8988T (cell line): ENCODE measurements at places on chromosomes 2 and 18.

GRCh38 chr2:197079832-197080555 is 153.5 kb upstream of the PGAP1 start:
- DNase-seq = no peak

DNA sequence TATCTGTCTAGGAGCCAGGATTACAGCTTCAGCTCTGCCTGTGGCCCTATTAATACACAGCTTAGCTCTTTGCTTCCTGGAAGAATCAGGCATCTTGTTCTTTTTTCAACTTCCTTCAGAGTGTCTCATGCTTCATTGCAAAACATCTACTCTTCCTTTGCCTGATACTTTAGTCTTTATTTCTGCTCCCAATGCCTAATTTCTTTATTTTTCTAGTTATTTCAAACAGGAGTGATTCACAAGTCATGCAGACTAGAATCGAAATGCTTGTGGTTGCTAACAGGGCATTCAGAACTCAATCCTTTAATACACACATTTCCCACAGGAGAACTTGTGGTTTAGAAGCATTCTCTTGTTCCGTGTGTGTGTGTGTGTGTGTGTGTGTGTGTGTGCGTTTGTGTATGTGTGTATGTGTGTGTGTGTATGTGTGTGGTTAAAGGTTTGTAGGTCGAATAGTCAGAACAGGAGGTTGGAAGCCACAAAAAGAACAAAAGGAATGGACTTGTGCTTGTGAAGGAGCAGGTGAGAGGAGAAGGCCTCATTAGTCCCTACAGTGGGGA is 28.3 kb upstream of the INSIG2 start:
- DNase-seq = no peak

DNA sequence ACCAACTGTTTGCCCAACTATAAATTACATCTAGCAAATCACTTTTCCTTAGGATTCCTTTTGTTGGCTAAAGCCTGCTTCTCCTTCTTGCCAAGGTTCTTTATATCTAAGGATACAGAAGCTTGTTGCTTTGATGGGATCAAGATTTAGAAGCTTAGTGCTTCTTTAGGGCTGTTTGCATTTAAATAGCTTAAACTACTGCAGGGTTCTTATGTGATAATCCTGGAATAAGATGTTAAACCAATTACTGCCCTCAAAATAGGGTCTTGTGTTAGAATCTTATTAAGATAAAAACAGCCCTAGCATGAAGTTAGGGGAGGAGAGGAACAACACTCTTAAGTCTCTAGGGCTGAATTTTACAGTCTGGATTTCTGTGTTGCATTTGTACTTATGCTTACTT is 64.2 kb downstream of the KIF5C start:
- DNase-seq = no peak

DNA sequence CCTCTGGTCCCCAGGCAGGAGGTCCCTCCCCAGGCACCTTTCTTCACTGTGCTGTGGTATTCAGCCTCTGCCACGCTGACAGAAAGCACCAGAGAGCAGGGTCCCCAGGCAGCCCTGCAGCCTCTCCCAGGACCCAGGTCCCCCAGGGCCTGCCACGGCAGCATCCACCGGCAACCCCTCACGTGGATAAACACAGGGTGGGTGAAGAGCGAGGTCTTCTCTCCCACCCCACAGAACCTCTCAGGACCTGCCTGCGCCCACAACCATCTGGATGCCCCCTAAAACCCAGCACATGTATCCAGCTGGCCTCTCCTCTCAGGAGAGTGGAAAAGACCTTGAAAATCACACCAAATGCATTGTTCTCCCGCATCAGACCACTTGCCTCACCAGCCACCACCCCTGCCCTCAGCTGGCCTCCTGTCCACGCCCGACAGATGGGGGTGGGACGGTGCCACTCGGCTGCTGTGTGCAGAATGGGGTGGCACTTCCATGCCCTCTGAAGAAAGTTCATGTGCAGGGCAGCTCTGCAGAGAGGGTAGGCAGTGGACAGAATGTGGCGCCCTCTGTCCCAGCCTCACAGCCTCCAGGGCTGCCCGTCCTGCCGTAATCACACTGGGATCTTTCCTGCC is 4.0 kb upstream of the CROCC2 start:
- no peak for DNase-seq

DNA sequence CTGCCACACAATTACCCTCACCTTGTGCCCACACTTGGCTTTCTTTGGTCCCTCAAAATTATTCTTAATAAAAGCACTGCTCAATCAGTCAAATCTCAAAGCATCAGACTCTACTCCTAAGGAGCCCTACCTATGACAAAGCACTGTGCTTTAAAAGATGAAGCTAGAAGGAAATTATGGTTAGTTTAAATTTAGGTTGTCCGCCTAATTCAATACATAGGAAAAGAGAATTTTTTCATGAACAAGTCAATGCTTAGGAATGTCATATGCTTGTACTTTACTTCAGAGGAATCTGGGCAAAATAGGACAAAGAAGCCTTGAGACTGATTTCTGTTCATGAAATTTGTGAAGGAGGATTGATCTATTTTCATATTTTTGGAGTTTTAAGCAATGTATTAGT is 726.4 kb upstream of the CDH2 start:
- DNase-seq = no peak

- no peak for DNase-seq
Measured at GRCh38 chr2:159902722-159903121, 104.7 kb upstream of the CD302 start.

DNA sequence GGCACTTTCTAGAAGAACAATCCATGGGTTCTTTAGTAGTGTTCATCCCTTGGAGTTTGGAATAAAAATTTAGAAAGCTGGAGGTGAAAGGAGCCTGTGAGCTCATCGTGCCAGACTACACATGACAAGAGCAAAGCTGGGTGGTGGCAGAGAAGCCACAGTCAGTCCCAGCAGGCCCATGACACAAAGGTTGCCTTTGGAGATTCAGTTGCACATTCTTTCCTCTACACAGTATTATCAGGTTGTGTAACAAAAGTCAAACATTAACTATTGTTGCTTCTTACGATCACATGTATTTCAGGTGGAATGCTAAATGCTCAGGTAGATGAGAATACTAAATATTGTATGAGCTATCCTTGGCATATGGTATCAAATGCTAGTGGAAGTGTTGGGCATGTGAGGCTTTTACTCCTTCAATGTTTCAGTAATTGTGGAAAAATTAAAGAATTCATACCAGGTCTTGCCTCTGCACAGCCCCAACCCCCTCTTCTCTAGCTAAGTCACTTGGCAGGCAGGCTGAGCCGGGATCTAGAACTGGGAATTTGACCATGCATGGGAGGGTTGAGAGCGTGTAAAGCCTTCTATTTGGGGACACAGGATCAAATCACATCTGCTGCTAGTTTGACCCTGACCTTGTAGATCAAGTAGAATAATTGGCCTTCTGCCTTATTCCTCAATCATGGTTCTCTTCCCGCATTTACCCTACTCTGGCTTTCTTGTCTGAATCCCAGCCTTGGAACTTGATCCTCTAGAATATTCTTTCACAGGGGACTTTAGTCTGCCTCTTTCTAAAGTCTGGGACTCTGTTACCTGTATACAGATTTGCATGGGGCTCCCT is 230.9 kb downstream of the GCA start:
- DNase-seq = no peak

GRCh38 chr2:949384-950079 is 1.1 kb upstream of the SNTG2 start:
- no peak for DNase-seq

- no peak for DNase-seq
Measured at GRCh38 chr2:171595896-171596295, 73.6 kb downstream of the CYBRD1 start.

GRCh38 chr18:75538727-75539126 is 111.2 kb upstream of the SMIM21 start:
- no peak for DNase-seq

- no peak for DNase-seq
Measured at GRCh38 chr18:57581301-57581934, 5.1 kb downstream of the FECH start.

DNA sequence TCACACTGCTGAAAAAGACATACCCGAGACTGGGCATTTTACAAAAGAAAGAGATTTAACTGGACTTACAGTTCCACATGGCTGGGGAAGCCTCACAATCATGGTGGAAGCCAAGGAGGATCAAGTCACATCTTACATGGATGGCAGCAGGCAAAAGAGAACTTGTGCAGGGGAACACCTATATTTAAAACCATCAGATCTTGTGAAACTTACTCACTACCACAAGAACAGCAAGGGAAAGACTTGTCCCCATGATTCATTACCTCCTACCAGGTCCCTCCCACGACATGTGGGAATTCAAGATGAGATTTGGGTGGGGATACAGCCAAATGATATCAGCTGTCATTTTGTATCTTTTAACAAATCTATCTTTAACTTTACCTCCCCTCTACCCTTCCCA is 251.1 kb upstream of the RASGRP3 start:
- DNase-seq = no peak

- no peak for DNase-seq
Measured at GRCh38 chr2:52749764-52750163, 1017.8 kb upstream of the CHAC2 start.

DNA sequence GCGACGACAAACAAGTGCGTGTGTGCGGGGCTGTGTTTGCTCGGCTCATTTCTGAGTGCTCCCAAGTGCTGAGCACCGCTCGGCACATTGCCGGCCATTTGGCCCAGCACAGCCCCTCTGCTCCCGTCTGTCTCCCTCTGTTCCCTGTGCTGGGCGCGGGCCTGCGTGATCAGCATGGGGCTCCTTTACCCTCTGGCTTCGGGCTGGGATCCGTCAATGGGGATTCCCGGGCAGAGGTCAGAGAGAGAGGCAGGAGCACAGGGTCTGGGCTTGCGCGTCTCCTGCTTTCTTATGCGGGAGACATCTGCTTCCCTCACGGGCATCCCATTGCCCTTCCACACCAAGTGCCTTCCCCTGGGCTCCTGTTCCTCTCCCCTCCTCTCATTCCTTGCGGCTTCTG is 234.0 kb downstream of the ACKR3 start:
- DNase-seq = no peak

- no peak for DNase-seq
Measured at GRCh38 chr2:126999106-126999756, 100.5 kb downstream of the TEX51 start.

DNA sequence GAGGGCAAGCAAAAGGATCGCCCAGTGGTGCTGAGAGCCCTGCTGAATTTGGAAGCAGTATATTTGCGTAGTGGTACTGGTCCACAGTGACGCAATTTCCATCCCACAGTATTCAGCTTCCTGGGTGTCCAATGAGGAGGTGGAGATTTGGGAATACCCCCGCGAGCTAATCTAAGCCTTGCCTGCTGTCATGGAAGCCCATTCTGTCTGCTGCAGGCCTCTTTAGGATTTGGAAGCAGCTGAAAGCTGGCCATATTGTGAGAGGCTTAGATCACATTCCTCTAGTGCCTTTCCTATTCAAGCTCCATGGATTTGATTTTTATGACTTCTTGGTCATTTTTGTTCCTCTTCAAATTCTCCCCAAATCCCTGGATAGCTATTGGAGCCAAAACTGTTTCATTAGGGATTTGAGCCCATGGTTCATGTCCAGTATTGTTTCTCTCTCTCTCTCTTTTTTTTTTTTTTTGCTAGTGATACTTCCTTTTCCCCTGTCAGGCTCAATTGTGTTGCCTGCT is 22.3 kb upstream of the DYNC2LI1 start:
- no peak for DNase-seq

DNA sequence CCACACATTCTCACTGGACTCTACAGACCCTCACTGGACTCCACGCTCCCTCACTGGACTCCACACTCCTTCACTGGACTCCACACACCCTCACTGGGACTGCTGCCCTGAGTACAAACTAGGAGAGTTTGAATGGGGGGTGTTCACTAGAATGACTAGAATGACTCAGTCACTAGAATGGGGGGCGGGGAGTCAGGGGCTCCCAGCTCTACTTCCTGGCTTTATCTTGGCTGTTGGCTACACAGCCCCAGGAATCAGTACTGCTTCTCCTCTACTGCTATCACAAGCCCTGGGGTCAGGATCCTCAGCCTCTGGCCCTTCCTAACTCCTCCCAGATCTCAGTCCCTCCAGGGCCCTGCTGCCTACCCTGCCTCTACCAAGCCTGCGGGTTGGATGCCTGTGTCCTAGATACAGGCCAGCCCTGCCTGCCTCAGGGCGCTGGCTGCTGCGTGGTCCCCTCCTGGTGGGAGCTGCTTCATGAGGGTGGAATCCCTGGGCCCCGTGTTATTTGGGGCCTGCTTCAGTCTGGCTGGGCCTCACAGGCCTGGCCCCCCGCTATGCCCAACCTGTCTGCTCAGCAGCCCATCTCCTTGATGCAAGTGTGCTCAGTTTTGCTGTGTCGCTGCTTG is 7.8 kb downstream of the PTMA start:
- no peak for DNase-seq

DNA sequence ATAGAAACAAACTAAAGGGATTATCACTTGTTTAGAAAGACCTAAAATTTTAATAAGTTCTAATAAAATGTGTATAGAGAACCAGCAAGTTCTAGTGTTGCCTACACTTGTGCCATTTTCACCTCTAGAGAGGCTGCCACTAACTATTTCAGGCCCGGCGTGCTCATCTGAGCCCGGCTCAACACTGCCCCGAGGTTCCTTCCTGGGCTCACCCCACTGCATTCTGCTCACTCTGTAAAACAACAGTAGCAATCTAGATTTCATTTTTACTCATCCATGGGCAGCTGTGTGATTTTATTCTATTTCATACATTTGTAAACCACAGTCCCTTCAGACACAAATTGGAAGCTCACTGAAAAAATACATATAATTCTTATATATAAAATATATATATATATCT is 253.2 kb downstream of the L3MBTL4 start:
- no peak for DNase-seq

- DNase-seq = no peak
Measured at GRCh38 chr2:67453310-67453709, 56.2 kb downstream of the ETAA1 start.

DNA sequence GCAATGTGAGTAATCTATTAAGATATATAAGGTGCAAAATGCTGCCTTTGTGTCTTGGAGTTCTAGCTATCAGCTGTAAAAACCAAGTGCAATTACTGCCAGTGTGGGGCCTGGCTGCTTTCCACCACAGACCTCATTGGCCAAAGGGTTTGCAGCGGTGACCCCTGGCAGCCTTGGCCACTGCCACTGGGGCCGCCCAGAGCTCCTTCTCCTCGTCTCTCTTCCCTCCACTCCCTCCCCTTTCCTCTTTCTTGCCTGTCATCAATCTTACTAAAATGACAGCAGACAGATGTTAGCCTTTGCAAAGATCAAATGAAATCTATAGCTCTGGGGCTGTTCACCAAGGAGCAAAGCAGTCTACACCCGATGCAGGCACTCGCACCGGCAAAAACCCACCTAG is 986.3 kb downstream of the BCL11A start:
- DNase-seq = no peak
